Psoas muscle (tissue), 8 donors: ENCODE measurements at places on chromosomes 13 and 19. TPM values are rescaled to one million over a fixed set of nuclear protein-coding genes. Genes with fewer than 3 reads are reported as not detected.

The F10 gene
- 1.1 TPM for total RNA-seq

The GNG7 gene
- 1.4 TPM for total RNA-seq

The PTPRH gene
- 0.18 TPM for total RNA-seq

The PCSK4 gene
- 1.5 TPM for total RNA-seq

The PABPC3 gene
- not detected for total RNA-seq

The SLC35E1 gene
- 40.7 TPM for total RNA-seq

The NTF4 gene
- total RNA-seq, result 1.8 TPM

The ZNF699 gene
- total RNA-seq, result 2.4 TPM

The ELOF1 gene
- 35.2 TPM for total RNA-seq

The ATXN8OS gene
- not detected for total RNA-seq

The EID2B gene
- 1.9 TPM for total RNA-seq

The SERPINE3 gene
- total RNA-seq, result not detected

The CFD gene
- 57.3 TPM for total RNA-seq

The CAMSAP3 gene
- 0.15 TPM for total RNA-seq

The FOXO1 gene
- total RNA-seq, result 62.8 TPM

The SHANK1 gene
- 1.3 TPM for total RNA-seq

The CELF5 gene
- total RNA-seq, result not detected
